Stimulated activated CD4-positive, alpha-beta T cell treated with anti-CD3 and anti-CD28 coated beads, Interleukin-1b, Interleukin-23, amount 100 ng/mL, for 1 hour (primary cell): ENCODE measurements at places on chromosomes 1 and 21.

- no peak for DNase-seq
Measured at GRCh38 chr1:18693256-18694098, 62.8 kb downstream of the PAX7 start.

GRCh38 chr21:36005018-36005417, 55.3 kb downstream of the SETD4 start:
- no peak for DNase-seq

DNA sequence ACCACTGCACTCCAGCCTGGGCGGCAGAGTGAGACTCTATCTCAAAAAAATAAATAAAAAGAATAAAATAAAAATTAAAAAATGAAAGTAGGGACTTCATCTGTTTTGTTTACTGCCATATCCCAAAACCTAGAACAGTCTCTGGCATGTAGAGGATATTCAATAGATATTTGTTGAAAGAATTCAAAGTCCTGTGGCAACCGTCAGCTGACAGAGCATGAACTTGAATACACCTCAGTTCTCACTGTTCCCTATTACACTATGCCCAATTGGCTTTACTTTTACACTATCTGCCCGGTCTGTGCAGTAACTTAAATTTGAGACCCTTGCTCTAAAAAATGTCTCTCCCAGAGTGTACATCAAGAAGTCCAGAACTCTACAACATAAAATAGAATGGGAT, 46.2 kb downstream of the PRDX6 start:
- no peak for DNase-seq

- no peak for DNase-seq
Measured at GRCh38 chr1:221336126-221336525, 405.8 kb downstream of the DUSP10 start.

DNA sequence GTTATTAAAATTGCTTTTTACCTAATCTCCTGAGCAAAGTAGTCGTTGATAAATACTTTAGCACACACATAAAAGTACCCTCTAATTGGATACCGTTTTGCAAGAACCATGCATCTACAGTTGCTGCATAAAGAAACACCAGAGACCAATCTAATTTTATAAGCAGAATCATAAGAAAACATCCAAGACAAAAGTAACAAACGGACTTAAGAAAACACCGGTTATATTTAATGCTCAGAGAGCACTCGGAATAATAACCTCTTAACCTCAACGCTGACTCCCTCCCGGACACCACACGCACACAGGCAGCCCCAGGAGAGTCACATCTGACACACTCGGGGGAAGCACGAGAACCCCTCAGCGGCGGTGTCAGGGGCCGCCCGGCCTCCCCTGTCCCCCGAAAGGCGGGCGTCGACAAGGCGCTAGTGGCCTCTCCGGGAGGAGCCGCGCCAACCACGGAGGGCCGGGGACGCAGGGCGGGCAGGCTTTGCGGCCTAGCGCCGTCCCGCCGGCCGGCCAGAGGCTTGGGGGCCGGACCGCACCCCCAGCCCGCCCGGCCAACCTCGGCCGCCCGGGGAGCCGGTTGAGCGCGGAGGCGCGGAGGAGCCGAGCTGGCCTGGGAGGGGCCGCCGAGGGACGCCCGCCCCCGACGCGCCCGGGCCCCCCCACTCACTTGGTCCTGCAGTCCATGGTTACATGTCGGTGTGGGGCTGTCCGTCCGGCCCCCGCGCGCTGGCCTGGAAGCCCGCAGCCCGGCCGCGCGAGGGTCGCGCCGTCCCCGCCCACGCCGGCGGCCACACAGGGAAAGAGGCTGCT, 606 bp downstream of the DENND1B start:
- no peak for DNase-seq
